ENCODE measurements at places on chromosomes 2 and 18.

DNA sequence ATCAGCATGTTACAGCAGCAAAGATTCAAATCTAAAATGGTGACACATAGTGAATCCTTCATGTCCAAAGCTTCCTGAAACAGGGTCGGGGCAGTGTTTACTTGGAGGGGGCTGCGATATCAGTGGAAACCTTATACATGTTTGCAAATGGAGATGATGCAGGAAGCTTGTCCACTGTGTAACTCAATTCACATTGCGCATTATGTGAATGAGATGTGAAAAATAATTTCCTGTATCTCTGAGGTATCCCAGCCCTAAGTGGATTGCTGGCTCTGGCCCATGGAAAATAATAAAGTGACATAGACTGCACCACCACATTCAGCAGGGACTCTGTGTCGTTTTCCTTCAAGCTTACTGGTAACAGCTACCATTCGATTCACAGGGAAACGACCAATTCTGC lies 505.5 kb downstream of the GALR1 start:
- no peak for DNase-seq

- no peak for DNase-seq
Measured at GRCh38 chr18:76741346-76741745, 81.0 kb upstream of the ZNF236 start.

- no peak for DNase-seq
Measured at GRCh38 chr2:100105678-100106054, 36.7 kb downstream of the AFF3 start.

DNA sequence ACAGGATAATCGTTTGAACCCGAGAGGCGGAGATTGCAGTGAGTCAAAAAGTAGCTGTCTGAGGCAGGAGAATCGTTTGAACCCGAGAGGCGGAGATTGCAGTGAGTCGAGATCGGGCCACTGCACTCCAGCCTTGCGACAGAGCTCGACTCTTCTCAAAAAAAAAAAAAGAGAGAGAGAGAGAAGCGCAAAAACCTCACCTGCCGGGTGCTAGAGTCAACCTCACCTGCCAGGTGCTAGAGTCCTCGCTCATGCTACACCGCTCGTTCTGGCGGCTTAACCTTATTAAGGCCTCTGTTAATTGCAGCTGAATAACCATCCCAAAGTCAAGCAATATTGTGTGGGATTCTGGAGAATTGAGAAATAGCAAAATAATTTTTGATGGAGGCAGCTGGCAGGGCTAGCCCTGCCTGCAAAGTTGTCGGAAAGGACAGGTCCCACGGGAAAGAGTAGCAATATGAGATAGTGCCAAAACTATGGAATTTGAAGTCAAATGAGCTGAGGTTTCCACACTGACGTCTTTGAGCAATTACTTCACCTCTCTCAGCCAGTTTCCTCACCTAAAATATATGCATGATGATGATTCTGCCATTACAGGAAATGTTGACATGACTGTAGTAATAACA lies 644 bp upstream of the DYM start:
- DNase-seq = no peak

DNA sequence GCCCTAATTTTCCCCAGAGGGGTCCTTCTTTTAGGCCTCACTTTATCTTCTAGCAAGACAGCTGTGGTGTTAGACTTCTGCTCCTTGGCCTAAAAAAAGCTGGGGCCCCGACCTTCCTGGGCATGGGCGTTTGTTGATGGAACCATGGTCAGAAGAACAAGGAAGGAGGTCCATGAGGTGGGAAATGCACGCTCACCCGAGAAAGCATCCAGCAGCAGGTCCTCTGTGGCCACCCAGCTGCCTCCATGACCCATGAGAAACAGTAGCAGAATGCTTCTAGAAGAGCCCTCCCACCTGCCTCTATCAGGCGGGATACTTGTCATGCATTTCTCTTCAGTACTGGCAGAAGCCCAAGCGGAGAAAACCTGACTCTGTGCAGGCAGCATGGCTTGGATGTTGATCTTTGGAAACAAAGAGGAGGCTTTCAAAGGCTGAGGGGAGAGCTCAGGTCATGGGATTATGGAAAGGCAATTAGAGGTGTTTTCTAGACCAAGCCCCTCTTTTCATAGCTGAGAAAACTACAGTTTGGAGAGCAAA lies 249.1 kb downstream of the FAM210A start:
- DNase-seq = no peak
